Hindlimb muscle (tissue), 1 donor: ENCODE measurements at places on chromosomes 12 and 14. TPM values are rescaled to one million over a fixed set of nuclear protein-coding genes. Genes with fewer than 3 reads are reported as not detected.
A peak's percentile ranks its signal among the peaks of the same experiment; 100 is the strongest.

- no peak for DNase-seq
These were observed 2.5 kb downstream of the CHGA start for GRCh38 chr14:92925446-92925845.

DNA sequence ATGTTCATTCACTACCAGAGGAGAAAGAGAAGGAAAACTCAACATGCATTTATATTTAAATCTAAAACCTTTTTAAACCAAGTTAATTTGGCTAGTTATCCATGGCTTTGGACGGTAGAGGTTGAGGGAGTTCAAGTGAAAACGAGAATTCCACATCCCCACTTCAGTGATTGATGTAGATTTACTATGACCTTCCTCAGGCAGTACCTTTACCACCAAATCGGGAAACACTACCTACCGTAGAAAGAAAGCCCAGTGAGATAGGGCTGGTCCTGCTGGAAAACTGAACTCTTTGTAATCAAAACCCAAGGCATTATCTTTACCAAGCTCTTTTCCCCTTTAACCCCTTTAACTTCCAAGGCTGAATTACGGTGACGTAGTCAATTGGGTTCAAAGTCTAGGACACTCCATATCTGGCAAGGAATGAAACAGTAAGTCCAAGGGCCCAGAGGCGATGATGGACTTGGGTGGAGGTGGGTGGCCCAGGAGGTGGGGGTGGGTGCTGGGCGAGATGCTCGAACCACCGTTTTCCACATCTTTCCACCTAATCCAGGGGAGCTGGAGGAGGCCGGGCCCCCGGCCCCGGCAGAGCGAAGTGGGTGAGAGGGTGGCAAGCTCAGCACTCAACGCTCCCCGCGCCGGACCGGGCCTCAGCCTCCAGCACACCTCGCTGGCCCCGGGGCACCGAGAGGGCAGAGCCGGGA, 618 bp downstream of the SEC23A start:
- peak; percentile 51 for DNase-seq

GRCh38 chr12:71662849-71663560, 643 bp downstream of the ZFC3H1 start:
- peak; percentile 76 for DNase-seq

DNA sequence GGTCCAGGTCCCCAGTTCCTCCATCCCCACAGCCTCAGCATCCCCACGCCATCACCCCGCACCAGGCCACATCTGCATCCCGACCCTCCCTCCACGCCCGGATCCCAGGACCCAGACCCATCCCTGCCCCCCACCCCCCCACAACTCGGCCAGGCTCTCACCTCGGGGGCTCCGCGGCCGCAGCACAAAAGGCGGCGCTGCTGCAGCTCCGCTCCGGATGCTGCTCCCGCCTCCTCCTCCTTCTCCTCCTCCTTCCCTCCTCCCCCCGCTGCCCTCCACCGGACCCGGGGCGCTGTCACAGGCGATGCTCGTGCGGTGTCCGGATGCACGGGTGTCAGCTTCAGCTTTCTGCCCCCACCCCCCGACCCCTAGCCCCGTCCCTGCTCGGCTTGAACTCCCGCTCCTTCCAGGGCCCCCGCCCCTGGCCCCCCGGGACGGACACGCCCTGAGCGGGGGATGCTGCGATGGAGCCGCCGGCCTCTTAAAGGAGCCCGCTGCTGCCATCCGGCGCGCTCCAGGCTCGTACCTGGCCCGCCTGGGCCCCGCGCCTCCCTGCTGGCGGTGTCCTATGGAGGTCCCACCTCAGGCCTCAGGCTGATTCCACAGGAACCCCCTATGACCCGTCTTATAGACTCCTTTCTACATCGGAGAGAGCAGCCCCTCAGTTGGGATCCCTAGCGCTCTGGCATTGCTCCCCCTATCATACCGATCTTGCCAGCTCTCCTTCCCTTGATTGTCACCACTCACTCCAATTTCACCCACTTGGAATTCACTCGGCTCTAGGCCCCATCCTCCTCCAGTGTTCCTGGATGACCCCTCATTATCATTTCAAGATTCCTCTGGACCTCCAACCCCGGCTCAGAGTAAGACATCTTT, at the start of gene MAP3K12:
MAP3K12 (minus strand) TSS at position 193 of the 876 bp plus-strand sequence. CDS start 12,067 bp downstream, outside the sequence.
- peak; percentile 79 for DNase-seq

GRCh38 chr14:21069388-21070082, 569 bp upstream of the ARHGEF40 start:
- DNase-seq: peak; percentile 80

DNA sequence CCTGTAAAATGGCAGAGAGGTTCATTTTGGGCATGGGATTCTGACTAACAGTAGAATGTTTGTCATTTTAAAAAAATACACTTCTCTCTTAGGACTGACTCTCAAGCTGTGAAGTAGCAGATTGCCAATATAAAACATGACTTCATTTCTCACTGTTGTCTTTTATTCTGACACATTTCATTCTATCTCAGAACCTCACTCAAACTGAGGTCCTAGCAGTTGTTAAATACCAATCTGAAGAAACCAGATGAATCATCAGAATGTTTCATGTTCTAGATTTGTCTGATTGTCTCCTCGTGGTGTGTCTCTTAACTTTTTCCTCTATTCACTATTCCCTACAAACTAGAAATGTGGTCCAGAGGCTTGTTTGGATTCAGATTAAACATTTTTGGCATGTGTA, 276.5 kb upstream of the NPAS3 start:
- DNase-seq: no peak

The GARIN6 gene
- polyA plus RNA-seq: not detected

The SLCO1B3 gene
- polyA plus RNA-seq: not detected

The TAS2R20 gene
- 1.3 TPM for polyA plus RNA-seq

The MAP3K9 gene
- 0.19 TPM for polyA plus RNA-seq
